ENCODE measurements at places on chromosomes 13 and 19.

DNA sequence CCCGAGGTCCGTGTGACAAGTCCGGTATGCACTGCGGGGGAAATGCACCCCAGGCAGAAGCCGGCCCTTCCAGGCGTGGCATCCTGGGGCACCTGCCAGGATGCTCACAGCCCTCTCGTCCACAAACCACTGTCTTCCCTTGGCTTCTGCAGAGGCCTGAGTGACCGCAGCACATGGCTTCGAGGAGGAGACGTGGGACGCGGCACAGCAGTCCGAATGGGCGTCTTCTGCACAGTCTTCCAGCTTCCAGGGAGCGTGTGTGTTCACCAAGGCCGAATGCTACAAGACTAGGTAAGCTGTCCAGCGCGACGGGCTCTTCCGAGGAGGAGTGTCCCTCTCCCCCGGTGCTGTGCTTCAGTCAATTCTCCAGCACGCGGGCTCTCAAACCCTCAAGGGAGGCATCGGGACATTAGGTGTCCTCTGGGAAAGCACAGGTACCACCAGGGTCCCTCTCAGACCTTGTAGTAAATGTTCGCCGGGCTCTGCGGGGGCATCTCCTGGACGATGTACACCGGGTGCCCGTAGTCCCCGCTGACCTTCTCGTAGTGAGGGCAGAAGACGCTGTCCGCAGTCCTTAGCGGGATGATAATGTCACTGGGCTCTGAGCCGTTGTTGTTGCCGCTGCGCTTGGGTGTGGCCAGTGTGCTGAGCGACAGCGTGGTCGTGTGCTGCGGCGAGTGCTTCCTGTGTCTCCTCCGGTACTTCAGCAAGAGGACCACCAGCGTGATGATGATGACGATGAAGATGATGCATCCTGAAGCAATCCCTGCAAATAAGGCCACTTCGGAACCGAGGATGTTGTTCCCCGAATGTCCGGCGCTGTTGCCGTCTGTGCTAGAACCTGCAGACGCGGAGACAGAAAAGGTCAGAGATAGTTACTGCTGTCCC lies 42.6 kb downstream of the EFNB2 start:
- DNase-seq = no peak

DNA sequence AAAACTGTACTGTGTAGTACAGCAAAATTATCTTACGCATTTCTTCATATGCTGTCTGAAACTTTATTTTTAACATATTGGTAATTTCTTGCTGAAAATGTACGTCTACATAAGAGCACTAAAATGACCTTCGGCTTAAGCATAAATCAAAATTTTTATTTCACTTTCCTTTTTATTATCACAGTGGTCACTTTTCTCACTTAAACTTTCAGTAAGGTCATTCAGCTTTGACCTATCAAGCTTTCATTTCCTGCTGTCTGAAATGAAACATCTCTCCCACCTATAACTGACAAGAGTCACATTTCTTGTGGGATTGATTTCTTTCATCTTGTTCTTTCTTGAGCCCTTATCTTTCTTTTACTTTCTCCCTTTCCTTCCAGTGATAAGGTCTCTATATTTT lies 2212.7 kb upstream of the PCDH20 start:
- no peak for DNase-seq

GRCh38 chr13:81395368-81395767 lies 1054.4 kb upstream of the SPRY2 start:
- DNase-seq = no peak

- DNase-seq = no peak
These were observed 5.8 kb downstream of the CD320 start for GRCh38 chr19:8302357-8302691.

DNA sequence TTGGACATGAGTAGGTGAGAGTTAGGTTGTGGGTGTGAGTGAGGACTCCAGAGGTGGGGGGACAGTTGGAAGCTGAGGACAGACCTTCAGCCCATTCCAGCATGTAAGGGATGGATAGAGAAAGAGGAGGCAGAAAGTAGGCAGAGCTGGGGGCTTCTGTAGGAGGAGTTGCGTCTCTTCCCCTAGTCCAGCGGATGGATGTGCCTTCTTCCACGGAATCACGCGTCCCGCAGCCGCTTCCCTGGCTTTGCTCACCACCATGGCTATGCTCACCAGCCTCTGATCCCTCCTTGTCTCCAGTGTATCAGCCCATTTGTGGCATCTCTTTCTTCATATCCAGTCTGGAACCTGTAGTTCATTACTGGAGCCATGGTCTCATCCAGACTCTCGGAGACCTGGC lies 5.6 kb downstream of the UBAC2 start:
- DNase-seq = no peak

DNA sequence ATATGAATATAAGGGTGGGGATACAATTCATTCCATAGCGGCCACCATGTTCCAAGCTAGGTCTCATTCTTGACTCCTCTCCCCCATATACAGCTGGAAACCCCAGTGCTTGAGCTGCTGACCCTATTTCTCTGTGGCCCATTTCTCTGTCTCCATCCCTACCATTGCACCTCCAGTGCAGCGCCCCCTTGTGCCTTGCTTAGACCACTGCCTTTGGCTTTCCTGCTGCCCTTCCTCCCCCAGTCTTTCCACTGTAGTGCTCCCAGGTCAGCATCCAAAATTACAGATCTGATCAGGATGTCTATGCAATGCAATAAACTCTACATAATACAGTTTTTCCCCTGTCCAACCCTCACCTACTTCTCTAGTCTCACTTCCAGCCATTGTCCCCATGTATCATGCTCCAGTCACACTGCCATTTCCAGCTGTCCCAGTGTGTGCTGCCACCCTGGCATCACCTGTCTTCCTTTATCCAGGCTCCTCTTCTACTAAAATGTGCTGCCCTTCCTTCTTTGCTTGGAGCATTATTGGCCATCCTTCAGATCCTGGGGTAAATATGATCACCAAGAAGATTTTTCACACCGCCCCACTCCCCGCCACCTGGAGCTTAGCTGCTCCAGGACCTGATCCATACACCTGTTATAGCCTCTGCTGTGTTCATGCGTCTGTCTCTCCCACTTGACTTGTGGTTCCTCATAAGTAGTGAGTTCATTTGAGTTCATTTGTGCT lies 199.4 kb upstream of the IPO5 start:
- DNase-seq = no peak

DNA sequence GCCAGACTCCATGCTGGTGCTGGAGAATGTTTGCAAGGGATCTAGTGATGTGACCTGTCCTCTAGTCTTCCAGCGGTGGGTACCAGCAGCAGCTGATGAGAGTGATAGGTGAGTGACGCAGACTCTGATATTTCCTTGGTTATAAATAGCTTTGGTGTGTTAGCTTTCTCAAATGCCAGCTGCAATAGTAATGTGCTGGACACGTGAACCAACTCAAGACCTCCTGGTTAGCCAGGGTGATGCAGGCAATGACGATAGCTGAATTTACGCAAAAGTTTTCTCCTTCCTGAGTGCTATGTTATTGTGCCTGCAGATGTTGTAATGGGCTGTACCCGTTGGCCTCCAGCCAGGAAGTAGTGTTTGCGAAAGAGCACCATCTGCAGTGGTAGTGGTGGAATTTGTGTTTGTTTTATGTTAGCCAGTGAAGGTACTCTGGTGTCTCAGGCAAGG lies 129.5 kb downstream of the CYSLTR2 start:
- peak; percentile 96 for DNase-seq

DNA sequence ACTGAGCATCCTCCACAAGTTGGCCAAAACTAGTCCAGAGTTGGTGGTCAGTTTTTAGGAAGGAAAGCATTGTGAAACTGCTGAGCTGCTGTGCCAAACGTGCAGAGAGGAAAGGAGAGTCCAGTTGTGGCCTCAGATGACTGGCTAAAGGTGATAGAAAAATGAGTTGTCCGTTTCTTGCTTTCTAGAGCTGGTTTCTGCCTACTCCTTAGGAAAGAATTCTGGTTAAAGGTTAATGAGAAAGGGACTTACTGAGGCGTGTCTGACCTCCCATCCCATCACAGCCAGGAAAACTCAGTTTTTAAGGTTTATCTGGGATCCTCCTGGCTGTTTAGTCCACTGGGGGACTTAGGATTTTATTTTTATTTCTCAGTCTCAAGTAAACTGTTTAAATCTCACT lies 1186.3 kb downstream of the UQCRFS1 start:
- DNase-seq = no peak

DNA sequence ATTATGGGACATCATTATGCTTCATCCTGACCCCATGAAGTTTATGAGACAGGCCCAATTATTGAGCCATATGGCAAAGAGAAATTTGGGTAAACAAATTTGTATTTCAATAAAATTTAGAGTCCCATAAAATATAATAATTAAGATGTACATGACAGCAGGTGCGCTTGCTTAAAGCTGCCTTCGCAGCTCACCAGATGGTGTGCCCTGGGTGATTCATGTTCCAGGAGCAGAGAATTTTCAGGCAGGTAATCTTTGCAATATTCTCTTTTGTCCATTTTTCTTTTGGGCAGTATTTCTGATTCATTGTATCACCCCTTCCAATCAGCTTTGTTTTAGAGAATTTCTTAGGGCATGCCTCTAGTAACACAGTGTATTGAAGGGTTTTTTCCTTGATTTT lies 39.5 kb upstream of the WASF3 start:
- no peak for DNase-seq

DNA sequence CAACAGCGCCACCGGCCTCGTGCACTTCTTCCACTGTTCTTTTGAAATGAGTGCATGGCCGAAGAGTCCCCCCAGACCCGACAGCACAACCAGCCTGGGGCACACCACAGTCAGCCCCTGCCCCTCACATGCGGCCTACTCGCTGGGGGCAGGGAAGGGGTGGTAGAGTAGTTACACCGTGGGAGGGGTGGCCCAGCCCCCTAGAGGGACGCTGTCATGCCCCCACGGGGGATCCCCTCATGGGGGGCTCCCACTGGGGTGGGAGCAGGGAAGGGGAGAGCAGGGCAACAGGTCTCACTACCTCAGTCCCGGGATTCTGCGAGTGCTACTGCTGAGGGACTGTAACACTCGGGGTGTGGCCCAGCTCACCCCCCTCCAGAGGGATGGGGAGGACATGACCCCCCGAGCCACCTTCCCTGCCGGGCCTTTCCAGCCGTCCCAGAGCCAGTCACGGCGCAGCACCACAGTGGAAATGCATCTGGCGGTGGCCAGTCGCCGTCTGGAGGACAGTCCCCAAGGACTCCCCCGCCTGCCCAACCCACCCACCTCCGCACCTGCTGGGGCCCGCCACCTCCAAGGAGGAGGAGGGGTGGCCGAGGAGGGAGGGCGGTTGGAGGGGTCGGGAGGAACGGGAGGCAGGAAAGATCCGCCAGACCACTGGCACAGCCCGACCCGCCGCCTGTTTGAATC lies 84.6 kb upstream of the ZNF254 start:
- no peak for DNase-seq

GRCh38 chr13:30576528-30576927 lies 41.2 kb upstream of the USPL1 start:
- DNase-seq = no peak

GRCh38 chr13:77810430-77810829 lies 108.2 kb downstream of the EDNRB start:
- DNase-seq = no peak

GRCh38 chr13:112700291-112701060 lies 10.6 kb downstream of the ATP11A start:
- no peak for DNase-seq

- DNase-seq = no peak
These were observed 5.4 kb downstream of the RNU6-9 start for GRCh38 chr19:898663-899062.

DNA sequence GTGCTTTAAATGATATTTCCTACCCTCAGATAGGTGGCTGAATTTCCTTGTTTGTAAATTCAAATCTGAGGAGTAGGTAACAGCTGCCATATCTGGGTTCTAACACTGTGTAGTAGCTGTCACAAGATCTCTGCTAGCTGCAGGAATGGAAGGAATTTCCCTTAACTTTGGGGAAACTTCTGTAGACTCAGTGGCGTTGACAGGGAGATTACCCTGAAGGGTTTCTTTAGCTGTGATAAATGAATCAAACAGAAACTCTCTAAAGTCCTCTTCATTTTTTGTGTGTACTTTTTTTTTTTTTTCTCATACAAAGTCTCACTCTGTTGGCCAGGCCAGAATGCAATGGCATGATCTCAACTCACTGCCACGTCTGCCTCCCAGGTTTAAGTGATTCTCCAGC lies 5.3 kb upstream of the EPSTI1 start:
- DNase-seq = no peak

DNA sequence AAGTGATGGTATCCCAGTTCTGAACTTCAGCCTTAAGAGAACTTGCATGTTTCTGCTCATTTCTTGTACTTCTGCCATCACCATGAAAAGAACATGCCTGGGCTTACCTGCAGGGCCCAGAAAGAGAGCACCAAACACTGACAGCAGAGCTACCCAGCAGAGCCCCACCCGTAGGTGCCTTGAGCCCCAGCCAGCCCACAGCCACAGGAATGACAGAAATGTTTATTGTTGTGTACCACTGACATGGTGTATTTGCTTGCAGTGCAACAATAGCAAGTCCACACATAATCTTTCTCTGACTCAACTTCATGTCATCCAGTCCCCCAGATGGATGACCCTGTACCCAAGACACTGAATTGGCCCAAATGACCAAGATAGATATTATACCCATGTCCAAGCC lies 195.2 kb downstream of the TSHZ3 start:
- DNase-seq = no peak

- DNase-seq = no peak
These were observed 226.4 kb downstream of the COG6 start for GRCh38 chr13:39881887-39882286.

- DNase-seq = no peak
These were observed 2.9 kb upstream of the CD70 start for GRCh38 chr19:6593651-6594416.

All from AG09319 (cell line).